ENCODE measurements at places on chromosomes 13 and 19.

DNA sequence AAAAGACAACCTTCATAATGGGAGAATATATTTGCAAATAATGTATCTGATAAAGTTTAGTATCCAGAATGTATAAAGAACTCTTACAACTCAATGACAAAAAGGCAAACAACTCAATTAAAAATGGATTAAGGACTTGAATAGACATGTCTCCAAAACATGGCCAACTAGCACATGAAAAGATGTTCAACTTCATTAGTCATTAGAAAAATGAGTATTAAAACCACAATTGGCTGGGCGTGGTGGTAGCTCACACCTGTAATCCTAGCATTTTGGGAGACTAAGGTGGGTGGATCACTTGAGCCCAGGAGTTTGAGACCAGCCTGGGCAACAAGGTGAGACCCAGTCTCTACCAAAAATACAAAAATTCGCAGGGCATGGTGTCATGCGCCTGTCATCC is 18.8 kb upstream of the ZMYM5 start:
- DNase-seq = no peak

- DNase-seq = no peak
Measured at GRCh38 chr19:51157265-51157664, 15.2 kb downstream of the SIGLEC7 start.

- no peak for DNase-seq
Measured at GRCh38 chr13:66323745-66324347, 906.3 kb downstream of the PCDH9 start.

DNA sequence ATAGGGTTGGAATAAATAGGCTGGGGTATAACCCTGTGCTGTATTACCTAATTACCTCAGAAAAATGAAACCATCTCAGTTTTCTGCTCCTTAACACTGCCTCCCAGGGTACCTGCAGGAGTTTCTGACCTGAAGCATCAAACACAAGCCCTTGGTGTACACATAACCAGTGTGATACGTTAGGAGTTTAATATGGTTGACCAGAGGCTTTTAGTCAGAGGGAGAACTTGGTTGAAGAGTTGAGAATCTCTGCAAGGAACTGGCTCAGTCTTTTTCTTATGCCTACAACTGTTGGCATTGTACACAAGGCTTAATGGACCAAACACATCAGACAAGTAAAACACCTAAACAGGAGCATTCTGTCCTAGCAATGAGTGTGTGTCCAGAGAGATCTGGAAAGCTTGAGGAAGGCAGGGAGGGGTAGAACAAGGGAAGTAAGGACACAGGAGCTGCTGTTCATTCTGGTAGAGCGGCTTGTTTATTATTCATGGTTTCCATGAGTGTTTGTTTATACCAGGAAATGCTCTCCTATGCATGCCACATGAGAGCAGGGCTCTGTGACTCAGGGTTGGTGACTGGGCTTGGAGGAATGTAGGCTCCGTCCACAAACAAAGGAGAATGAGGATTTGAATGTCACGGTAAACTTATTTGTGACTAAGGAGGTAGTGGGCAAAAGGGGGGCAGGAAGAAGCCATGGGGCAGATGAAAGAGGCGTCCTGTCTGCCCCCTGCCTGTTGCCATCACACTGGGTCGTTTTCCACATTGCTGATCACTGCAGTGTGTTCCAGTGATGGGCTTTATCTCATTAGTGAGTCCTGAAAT is 11.9 kb upstream of the SPATA13 start:
- no peak for DNase-seq

DNA sequence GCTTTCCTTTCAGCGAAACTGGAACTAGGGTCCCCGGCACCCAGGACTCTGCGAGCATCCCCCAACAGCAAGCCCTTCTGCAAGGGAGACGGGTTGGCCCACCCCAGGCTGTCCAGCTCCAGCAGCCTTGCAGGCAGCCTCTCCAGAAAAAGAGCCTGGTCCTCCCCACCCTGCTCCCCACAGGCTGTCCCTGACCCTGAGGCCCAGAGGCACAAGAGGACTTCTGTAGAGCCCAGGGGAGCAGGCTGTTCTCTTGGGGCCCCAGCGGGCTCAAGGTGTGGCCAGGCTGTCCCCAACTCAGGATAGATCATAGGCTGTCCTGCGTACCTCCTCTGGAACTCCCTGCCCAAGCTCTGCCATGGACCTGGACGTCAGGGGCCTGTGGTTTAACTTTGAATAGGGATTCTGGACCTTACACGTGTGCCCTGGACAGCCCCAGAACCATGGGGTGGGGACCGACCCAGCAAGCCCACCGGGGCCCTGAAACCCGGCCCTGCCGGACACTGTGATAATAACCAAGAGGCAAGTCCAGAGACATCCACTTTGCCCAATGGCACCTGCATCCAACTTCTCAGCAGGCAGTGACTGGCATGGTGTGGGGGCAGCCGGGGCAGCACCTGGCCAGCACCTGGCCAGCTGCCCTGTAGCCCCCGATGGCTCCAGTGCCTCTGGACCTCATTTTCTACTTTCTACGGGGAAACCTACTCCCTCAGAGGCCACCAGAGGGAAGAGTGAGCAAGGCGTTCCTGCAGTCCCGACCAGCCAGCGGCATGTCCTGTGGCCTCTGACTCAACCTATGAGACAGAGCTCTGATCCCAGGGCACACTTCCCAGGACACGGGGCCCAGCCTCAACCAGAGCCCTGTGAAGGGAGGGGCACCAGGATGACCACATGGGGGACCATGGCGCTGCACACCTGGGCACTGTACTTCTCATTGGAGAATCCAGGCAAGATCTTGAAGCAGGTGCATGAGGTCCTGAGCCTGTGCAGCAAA is 50.9 kb upstream of the TPM4 start:
- DNase-seq = no peak

GRCh38 chr19:19388568-19389555 is 16.6 kb upstream of the GATAD2A start:
- DNase-seq = peak; percentile 24

DNA sequence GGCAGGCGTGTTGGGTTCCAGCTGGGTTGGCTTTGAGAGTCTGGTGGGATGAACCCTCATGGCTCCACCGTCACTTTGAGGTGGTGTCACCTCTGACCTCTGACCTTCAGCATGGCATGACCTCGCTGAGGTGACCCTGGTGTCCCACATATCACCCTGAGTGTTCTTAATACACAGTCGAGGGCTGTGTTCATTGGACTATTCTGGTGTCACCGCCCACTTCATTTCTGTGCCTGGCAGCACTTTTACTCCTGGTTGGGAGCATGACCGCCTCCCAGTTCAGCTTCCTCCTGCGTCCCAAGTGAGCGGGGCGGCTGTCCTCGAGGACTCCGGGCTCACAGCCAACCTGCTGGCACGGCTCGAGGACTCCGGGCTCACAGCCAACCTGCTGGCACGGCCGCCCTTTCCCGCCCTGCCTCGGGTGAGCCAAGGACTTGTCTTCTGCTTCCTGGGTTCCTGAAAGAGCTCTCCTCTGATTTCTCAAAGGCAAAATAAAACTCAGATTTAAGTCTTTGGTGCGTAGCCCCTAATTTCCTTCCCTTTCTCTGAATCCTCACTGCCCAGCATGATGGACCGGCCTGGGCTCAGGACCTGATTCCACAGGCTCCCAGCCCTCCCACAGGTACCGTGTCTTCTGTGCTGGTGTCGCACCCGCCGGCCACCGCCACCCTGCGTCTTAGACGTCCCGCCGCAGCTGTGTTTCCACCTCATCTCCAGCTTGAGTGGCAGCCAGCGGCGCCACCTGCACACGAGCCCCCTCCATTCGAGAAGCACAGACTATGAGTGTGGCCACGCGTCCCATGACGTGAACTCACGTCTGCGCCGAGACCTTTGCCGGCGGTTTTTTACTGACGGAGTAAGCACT is 10.4 kb downstream of the ATP4B start:
- no peak for DNase-seq

- DNase-seq = no peak
Measured at GRCh38 chr19:41376241-41376997, at the start of gene TMEM91. TMEM91 (plus strand) TSS chr19:41376533; CDS start chr19:41378310, 1,777 bp downstream.

DNA sequence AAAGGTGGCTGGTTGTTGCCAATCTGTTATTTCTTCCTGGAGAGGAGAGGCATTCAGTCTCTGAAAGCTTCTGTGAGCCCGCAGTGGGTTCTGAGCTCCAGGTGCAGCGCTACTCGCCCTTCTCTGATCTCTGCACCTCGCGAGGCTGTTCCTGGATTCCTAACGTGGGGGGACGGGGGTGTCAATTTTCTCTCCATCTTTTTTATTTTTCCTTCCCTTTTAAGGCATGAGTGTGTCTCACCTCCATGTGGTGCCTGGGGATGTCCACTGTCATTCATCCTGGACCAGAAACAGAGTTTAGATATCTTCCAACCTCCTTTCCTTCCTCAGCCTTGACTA is 626 bp downstream of the ZNF233 start:
- DNase-seq = no peak

DNA sequence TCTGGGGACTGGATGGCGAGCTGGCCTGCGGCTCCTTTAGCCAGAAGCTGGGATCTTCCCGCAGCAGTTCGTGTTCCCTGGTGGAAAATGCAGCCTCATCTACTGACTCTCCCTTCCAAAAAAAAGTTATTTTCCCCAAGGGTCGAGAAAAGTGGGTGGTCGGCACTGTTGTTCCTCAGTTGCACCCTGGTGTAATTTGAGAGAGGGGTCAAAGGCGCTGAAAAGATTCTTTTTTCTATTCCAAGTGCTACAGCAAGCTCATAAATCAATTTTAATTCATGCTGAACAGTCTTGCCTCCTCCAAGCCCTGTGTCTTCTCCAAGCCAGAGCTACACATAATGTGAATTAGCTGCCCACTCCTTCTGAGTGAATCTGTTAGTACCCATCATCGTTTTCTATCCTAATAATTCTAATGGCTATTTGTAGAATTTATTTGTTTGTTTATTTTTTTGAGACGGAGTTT is 774 bp downstream of the SLC25A15 start:
- no peak for DNase-seq

GRCh38 chr19:33186431-33187182 is 7.5 kb upstream of the LRP3 start:
- no peak for DNase-seq

DNA sequence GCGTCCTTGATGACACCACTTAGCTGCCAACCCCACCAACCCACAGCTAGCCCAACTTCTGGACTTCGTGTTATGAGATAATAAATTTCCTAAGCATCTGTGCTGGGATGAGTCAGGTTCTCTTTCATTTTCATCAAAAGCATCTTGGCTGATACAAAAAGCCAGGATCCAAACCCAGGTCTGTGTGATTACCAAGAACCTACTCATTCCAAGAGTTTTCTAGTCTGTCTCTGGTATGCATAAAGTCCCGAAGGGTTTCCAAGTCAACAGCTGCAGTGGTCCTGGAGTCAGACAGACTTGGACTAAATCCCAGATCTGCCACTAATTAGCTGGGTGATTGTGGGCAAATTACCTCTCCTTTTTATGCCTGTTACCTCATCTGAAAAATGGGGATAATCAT is 55.5 kb upstream of the SERP2 start:
- no peak for DNase-seq

GRCh38 chr19:3136684-3137055 is 837 bp downstream of the GNA15 start:
- DNase-seq = no peak

All from CD4-positive, alpha-beta T cell treated with Interleukin-4 for 1 hour (primary cell).